ENCODE measurements at places on chromosomes 6 and 20.

DNA sequence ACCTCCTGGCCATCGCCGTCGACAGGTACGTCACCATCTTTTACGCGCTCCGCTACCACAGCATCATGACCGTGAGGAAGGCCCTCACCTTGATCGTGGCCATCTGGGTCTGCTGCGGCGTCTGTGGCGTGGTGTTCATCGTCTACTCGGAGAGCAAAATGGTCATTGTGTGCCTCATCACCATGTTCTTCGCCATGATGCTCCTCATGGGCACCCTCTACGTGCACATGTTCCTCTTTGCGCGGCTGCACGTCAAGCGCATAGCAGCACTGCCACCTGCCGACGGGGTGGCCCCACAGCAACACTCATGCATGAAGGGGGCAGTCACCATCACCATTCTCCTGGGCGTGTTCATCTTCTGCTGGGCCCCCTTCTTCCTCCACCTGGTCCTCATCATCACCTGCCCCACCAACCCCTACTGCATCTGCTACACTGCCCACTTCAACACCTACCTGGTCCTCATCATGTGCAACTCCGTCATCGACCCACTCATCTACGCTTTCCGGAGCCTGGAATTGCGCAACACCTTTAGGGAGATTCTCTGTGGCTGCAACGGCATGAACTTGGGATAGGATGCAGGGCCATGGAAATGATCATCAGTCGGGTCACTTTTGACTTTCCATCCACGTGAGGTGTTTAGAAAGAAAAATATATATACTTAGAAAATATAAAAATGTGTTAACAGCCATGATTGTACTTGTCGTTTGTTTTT, 868 bp downstream of the MC3R start:
- DNase-seq = no peak

GRCh38 chr6:16639684-16640480, 121.4 kb downstream of the ATXN1 start:
- no peak for DNase-seq

DNA sequence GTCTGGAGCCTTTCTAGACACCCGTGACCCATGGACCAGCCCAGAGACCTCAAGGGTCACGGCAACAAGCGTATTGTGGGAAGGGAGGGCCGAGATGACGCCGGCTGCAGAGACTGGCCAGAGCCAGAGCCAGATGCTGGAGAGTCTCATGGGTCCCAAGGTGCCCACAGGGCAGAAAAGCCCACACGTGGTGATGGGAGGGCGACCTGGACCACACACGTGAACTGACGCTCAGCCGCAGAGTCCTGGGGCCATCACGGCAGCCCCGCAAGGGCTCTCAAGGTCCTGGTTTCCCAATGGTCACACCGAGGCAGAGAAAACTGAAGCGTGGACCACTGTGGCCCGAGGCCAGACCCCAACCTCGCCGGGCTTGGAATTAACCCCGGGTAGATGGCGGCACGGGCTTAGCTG, 92.6 kb downstream of the YTHDF1 start:
- no peak for DNase-seq

GRCh38 chr6:37285861-37286311, 27.9 kb upstream of the TMEM217 start:
- DNase-seq = no peak

- DNase-seq = no peak
Observed at GRCh38 chr6:89002523-89002922, 39.1 kb upstream of the RNGTT start.

GRCh38 chr6:32666420-32667300, at the start of gene HLA-DQB1:
Gene HLA-DQB1, minus strand, starts transcription at chr6:32666657. Its CDS starts 50 bp downstream, at chr6:32666607.
- no peak for DNase-seq

DNA sequence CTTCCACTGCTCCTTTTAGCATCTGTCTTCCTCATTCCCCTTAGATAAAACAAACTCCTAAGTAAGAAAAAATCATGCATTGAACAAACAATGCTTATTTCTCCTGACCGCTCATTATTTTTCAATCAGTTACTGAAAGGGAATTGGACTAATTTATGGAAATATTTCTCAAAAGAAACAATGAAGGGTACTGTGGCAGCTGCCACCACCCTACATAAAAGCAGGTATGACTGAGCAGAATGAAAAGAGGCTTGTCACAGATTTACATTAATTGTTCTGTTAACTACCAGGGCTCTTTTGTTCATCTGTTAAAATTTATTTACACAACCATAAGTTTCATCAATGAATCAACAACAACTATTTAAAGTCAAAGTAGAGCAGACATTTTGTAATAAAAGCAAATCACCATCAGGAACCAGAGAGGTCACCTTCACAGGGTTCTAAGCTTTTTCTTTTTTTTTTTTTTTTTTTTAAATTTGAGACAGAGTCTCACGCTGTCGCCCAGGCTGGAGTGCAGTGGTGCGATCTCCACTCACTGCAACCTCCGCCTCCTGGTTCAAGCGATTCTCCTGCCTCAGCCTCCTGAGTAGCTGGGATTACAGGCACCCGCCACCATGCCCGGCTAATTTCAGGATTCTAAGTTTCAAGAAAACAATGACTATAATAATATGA, 204.0 kb downstream of the PTPRK start:
- DNase-seq = no peak

DNA sequence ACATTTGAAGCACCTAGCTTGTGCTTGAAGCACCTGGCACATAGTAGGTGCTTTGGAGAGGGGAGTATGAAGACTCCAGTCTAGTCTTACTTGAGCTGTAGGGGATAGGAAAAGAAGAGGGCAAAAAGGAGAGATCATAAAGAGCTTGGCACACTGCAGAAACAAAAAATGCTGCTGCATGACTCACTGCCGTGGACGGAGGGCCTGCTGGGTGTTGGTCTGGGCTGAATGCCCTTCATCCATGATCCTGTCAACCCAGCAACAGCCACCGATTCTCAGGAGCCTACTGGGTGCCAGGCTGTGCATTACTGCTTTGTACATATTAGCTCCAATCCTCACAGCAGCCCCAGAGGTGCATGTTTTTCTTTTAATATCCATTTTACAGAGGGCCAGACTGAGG, 6.0 kb downstream of the PDYN start:
- no peak for DNase-seq

GRCh38 chr20:57240581-57241362, 25.7 kb downstream of the BMP7 start:
- no peak for DNase-seq

DNA sequence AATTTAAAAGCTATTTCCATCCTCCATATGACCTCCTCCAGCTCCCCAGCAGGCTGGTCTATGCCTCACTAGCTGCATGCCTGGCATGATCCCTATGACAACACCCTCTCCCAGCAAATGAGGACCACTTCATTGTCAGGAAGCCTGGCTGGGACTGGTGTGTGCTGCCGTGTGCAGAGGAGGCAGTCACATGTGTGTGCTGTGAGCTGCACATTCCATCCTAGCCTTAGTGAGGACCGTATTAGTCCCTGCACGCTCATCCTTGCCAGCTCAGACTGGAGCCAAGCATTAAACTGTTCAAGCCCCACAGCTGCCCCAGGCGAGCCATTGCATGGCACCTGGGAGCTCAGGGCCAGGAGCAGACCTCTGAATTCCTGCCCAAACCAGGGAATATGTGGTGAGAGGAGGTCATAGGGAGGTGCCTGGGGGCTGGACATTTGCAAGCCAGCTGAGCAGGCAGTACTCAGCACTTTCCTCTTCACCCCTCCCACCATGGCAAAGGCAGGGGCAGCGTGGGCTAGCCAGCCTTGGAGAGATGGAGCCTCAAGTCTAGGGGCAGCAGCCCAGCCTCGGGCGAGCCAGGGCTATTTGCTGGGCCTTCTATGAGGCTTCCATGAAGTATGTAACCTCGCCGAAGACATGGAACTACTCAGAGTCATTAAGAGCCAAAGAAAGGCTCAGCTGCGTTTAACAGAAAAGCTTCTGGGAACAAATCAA, 8.7 kb upstream of the CCN5 start:
- DNase-seq = no peak

GRCh38 chr6:124234801-124235200, 431.1 kb downstream of the NKAIN2 start:
- DNase-seq = no peak

- no peak for DNase-seq
Observed at GRCh38 chr6:89254569-89254968, 37.4 kb upstream of the GABRR1 start.
